Keratinocyte (primary cell): ENCODE measurements at places on chromosomes 3 and 15.

- H3K27me3 ChIP-seq, result no peaks in the 10 kb centered on the region
- H3K4me1 ChIP-seq, result no peaks in the 10 kb centered on the region
- H3K27ac ChIP-seq, result no peak overlapping the region
- no peaks in the 10 kb centered on the region for H3K36me3 ChIP-seq
- DNase-seq, result no peak
- no peak overlapping the region for H3K4me3 ChIP-seq
These were observed 329.1 kb upstream of the TPRG1 start for GRCh38 chr3:188842639-188843038.

GRCh38 chr15:86446253-86446640 lies 366.6 kb downstream of the AGBL1 start:
- H3K27me3 ChIP-seq, result no peaks in the 10 kb centered on the region
- no peaks in the 10 kb centered on the region for H3K4me1 ChIP-seq
- no peaks in the 10 kb centered on the region for H3K36me3 ChIP-seq
- DNase-seq, result no peak

GRCh38 chr3:53506110-53506762 lies 11.8 kb downstream of the CACNA1D start:
- DNase-seq, result no peak
- no peaks in the 10 kb centered on the region for H3K36me3 ChIP-seq
- no peak overlapping the region for H3K4me3 ChIP-seq
- no peaks in the 10 kb centered on the region for H3K27me3 ChIP-seq

DNA sequence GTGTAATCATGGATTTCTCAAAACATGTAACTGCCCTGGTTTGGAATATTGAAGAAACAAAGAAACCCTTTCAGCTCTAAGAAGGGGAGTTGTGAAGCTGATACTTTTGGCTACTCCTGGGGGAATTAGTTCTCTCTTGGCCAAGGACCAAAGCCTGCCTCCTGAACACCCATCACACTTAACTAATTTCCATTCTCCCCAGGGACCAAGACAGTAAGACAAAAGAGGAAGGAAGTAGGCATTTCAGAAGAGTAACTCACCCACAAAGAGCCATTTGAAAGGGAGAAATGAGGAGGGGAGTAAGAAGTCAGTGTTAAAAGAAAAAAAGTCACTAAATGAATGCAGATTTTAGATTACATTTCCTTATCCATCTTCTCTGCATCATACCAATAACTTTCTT lies 328.0 kb upstream of the SOX2 start:
- no peaks in the 10 kb centered on the region for H3K36me3 ChIP-seq
- no peak overlapping the region for H3K27ac ChIP-seq
- H3K4me1 ChIP-seq, result no peaks in the 10 kb centered on the region

GRCh38 chr15:74222240-74223119 lies 13.6 kb upstream of the CCDC33 start:
- peaks cover 57% of the 10 kb centered on the region for H3K27me3 ChIP-seq
- H3K4me1 ChIP-seq, result no peaks in the 10 kb centered on the region
- H3K4me3 ChIP-seq, result no peak overlapping the region
- H3K27ac ChIP-seq, result no peak overlapping the region
- no peaks in the 10 kb centered on the region for H3K36me3 ChIP-seq
- DNase-seq, result no peak

DNA sequence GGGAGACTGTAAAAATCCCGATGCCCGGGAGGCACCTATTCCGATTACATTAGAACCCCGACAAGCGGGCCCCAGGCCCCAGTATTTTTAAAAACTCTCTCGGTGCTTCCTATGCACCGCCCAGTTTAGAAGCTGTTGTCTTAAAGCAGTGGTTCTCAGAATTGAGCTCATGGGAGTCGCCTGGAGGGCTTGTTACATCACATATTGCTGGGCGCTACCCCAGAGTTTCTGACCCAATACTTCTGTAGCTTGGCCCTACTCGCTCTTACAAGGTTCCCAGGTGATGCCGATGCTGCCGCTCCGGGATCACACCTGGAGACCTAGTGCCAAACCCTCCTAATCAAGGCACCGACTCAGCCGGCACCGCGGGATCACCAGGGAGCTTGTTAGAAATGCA lies 35.2 kb downstream of the CPN2 start:
- H3K27me3 ChIP-seq, result peaks cover 21% of the 10 kb centered on the region
- peaks cover 32% of the 10 kb centered on the region for H3K4me1 ChIP-seq
- peak overlapping the region; percentile 31 for H3K4me3 ChIP-seq
- H3K27ac ChIP-seq, result peak overlapping the region; percentile 19
- no peak for DNase-seq
- H3K36me3 ChIP-seq, result no peaks in the 10 kb centered on the region

- no peaks in the 10 kb centered on the region for H3K4me1 ChIP-seq
- H3K36me3 ChIP-seq, result no peaks in the 10 kb centered on the region
- H3K4me3 ChIP-seq, result no peak overlapping the region
- no peak for DNase-seq
These were observed 134.2 kb downstream of the WNT7A start for GRCh38 chr3:13745636-13746035.

- H3K4me1 ChIP-seq, result peaks cover 14% of the 10 kb centered on the region
- H3K4me3 ChIP-seq, result no peak overlapping the region
- no peaks in the 10 kb centered on the region for H3K27me3 ChIP-seq
- H3K36me3 ChIP-seq, result peaks cover 2% of the 10 kb centered on the region
- DNase-seq, result no peak
- H3K27ac ChIP-seq, result no peak overlapping the region
These were observed 2.9 kb downstream of the ACY1 start for GRCh38 chr3:51986010-51986947.

GRCh38 chr3:179961071-179961702 lies 75.5 kb downstream of the PEX5L start:
- H3K27me3 ChIP-seq, result no peaks in the 10 kb centered on the region
- no peaks in the 10 kb centered on the region for H3K4me1 ChIP-seq
- H3K4me3 ChIP-seq, result no peak overlapping the region
- DNase-seq, result no peak
- no peaks in the 10 kb centered on the region for H3K36me3 ChIP-seq

DNA sequence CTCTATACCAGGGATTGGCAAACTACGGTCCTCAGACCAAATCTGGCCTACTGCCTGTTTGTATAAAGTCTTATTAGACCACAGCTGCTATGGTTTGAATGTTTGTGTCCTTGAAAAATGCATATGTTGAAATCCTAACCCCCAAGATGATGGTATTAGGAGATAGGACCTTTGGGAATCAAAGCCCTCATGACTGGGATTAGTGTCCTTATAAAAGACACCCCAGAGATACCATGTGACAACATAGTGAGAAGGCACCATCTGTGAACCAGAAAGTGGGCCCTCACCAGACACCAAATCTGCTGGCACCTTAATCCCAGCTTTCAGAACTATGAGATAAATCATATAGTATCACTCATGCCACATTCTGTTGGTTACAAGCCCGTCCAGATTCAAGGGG lies 7.4 kb downstream of the HMCES start:
- H3K4me1 ChIP-seq, result peaks cover 21% of the 10 kb centered on the region
- H3K27me3 ChIP-seq, result no peaks in the 10 kb centered on the region
- DNase-seq, result no peak
- no peak overlapping the region for H3K27ac ChIP-seq
- peaks cover 5% of the 10 kb centered on the region for H3K36me3 ChIP-seq
- H3K4me3 ChIP-seq, result no peak overlapping the region

- no peaks in the 10 kb centered on the region for H3K27me3 ChIP-seq
- H3K4me1 ChIP-seq, result peaks cover 9% of the 10 kb centered on the region
- peaks cover 25% of the 10 kb centered on the region for H3K36me3 ChIP-seq
- H3K4me3 ChIP-seq, result no peak overlapping the region
- no peak overlapping the region for H3K27ac ChIP-seq
These were observed 14.3 kb upstream of the ZBTB47 start for GRCh38 chr3:42639192-42639591.

DNA sequence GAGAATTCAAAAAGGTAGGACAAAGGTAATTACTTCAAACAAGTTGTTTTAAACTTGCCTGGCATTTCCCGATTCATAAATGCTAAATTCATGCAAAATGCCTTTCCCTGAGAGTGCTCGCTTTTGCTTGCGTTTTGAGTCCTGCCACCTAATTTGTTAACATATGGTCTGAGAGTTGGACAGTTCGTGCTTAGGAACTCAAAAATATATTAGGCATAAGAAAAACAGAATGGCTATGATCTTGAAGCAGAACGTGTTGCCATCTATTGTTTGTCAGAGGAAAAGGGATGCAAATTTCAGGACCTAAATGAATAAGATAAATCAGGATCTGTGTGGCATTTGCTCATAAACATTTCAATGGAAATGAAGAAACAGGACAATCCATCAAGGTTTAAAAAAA lies 195.8 kb downstream of the ZMAT3 start:
- H3K4me1 ChIP-seq, result no peaks in the 10 kb centered on the region
- no peak for DNase-seq
- H3K27ac ChIP-seq, result no peak overlapping the region
- H3K36me3 ChIP-seq, result no peaks in the 10 kb centered on the region

DNA sequence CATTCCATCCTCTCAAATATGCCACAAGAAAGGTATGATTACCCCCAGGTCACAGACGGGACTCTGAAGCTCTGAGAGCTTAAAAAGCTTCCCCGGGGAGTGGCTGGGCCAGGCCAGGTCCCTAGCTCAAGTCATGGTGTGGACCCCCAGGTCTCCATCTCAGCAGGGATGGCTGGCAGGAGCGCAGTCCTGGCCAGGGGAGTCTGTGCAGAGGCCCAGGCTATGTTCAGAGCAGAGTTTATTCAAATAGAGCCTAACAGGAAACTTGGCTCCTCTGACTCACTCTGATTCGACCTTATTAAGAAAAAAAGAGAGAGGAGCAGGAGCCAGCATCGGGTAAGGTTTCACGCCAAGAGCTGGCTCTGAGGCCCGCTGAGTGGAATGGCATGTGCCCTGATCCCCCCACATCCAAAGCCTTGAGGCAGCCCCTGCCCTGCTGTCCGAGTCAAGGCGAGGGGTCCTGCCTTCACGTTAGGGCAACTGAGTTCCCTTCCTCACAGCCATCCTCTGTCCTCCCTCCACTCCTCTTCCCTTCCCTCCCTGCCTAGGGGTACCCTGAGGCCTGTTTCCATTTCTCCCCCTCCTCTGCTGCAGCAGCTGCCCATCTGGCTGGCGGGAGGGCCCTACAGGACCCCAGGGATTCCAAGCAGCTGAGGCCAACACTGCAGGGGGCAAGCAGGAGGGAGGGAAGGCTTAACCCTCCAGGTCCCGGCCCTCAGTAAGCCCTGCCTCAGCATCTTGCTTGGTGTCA lies 1.9 kb upstream of the LOXL1 start:
- no peaks in the 10 kb centered on the region for H3K36me3 ChIP-seq
- H3K4me3 ChIP-seq, result no peak overlapping the region
- peaks cover 33% of the 10 kb centered on the region for H3K4me1 ChIP-seq
- peak overlapping the region; percentile 30 for H3K27ac ChIP-seq
- no peak for DNase-seq

DNA sequence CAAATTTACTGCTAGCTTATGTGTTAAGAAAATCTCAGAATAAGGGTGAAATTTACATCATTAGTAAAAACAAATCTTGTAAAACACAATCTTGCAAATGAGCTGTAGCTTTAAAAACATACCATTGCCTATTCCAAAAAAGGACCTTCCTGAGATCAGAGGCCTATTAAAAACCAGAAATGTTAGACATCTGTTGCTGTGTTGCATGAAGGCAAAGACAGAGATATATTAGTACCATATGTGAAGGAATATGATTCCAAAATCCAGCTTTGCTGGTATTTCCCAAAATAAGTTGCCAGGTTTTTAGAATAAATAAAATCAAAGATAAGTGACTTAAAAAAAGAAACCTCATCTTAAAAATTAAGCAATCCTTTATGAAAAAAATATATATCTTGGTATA lies 504.1 kb upstream of the CDIN1 start:
- H3K36me3 ChIP-seq, result no peaks in the 10 kb centered on the region
- no peaks in the 10 kb centered on the region for H3K4me1 ChIP-seq
- no peak overlapping the region for H3K27ac ChIP-seq
- DNase-seq, result no peak
- H3K4me3 ChIP-seq, result no peak overlapping the region

- no peaks in the 10 kb centered on the region for H3K27me3 ChIP-seq
- H3K4me3 ChIP-seq, result no peak overlapping the region
- no peak for DNase-seq
- no peak overlapping the region for H3K27ac ChIP-seq
These were observed 23.1 kb downstream of the PPARG start for GRCh38 chr3:12312010-12312409.
